Kidney glomerular epithelial cell (primary cell): ENCODE measurements at places on chromosomes 7 and 10.

- peak; percentile 28 for DNase-seq
Measured at GRCh38 chr7:158695726-158696452, 8.7 kb downstream of the NCAPG2 start.

GRCh38 chr10:15293862-15294842, 76.9 kb downstream of the FAM171A1 start:
- DNase-seq = no peak

GRCh38 chr10:113554214-113554613, 1.4 kb downstream of the HABP2 start:
- no peak for DNase-seq

DNA sequence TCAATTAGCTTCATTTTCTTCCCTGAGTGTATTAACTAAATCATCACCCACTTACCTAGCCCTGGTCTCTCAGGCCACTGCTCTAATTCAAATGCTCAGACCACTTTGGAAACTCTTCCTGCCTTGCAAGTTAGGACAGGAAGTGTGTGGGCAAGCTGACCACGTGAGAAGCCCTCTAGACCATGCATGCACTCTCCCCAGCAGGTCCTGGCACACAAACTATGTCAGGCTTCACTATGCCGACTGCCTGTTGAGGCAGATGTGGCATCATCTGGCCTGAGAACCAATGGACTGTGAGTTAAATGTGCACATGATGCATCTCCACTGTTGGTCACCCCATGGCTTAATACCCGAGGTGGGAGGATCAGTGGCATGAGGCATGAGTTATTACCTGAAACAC, 439.6 kb downstream of the GRID1 start:
- DNase-seq = no peak

- DNase-seq = peak; percentile 20
Measured at GRCh38 chr7:155808549-155809331, 3.5 kb downstream of the SHH start.

DNA sequence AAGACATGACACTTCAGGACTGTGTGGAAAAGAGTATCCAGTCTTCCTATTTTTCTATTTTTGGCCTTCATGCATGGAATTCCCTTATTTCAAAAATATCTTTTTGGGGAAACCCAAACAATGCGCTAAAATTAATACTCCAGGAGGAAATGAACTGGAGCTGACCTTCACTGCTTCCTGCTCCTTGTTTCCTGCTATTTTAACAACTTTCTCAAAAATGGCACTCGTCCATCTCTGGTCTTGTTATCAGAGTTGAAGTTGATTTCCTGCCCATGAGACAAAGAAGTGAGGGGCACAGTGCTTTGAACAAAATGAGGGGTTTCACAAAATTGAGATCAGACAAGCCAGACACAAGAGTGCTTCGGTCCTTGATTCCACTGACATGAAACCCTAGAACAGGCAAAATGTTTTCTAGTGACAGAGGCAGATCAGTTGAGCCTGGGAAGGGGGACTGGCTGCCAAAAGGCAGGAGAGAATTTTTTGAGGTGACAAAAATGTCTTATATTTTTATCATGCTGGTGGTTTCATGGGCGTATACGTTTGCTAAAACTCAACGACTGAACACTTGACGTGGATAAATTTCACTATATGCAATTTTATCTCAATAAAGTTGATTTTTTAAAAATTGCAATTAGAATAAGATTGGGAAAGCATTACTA, 193.2 kb downstream of the CREB5 start:
- no peak for DNase-seq

- no peak for DNase-seq
Measured at GRCh38 chr7:44380831-44381493, 55.6 kb upstream of the CAMK2B start.

- DNase-seq = no peak
Measured at GRCh38 chr10:12250181-12250580, 54.2 kb downstream of the CDC123 start.

DNA sequence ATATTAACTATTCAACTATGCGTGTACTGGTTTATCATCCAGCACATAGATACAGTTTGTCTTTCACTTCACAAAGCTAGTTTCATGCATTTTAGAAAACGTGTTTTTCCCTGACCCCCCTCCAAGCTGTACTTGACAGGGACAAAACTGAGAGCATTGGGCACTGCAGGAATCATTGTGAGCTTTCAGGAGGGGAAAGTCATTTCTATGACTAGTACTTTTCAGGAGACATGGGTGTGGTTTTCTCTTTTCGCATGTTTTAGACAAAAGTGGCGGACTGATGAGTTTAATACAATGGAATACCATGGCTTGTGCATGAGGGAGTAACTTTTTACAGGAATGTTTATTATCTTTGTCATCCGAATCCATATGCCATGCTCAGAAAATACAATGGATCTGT, 42.7 kb downstream of the NRG3 start:
- DNase-seq = no peak

- no peak for DNase-seq
Measured at GRCh38 chr7:26295586-26295985, 3.9 kb downstream of the SNX10 start.

DNA sequence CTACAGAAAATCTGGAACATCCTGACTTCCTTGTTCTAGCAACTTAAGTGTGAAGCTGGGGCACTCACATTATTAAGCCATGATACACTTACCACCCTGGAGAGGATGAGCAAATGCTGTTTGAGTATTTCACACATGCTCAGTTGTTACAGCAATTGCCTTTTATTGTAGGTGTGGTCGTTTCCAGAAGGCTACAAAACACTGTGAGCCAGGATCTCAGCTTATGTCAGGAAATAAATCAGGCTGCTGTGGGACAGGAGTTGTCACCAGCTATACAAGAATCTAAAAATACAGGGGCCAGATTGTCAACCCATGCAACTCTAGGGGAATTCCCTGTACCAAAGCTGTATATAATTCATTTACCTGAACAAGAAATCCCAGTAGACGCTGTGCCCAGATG, 273.3 kb upstream of the SP4 start:
- no peak for DNase-seq
